ENCODE measurements at places on chromosomes 2 and 18.
A peak's percentile ranks its signal among the peaks of the same experiment; 100 is the strongest.

DNA sequence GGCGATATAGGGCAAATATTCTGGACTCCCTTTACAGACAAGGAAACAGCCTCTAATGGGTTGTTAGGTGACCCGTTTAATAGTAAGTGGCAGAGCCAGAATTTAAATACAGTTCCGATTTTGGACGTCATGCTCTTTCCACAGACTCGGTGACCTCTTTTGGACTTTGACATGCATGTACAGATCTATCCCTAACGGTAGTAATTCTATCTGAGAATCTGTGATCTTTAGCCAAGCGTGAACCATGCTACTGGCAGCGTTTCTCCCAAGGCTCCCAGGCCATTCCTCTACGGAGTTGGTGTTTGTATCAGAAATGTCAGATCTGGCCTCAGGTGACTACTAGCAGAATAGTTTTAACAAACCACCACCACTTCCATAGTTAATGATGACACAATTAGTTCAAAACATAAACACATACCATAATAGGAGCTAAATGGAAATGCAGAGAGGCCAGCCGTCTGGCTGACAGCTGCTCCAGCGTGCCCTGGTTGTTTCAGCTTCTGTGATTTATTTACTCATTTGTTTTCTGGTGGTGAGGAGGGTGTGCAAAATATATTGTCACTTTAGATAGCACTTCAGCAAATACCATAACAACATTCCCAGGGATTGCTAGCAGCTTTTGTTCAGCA, 304.6 kb upstream of the LYPD1 start:
- no peak for DNase-seq

DNA sequence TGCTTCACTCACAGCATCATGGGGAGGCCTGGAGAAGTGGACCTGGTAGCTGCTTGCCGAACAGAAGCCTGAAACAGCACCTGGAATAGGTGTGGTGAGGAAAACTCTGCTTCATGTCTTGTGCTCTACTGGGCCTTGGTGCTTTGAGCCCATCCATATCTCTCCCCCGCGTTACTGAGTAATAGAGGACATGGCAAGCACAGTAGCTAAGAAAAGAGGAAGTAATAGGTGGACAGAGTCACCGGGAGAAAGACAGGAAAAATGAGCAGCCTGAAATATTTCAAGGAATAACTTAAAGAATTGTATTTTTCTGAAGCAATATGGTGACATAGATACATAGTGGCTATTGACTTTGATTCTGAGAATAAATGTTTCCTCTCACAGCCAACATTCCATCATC, 14.0 kb upstream of the HNMT start:
- DNase-seq = no peak

- DNase-seq = peak; percentile 53
These were observed 284.8 kb upstream of the HS6ST1 start for GRCh38 chr2:128603411-128603924.

DNA sequence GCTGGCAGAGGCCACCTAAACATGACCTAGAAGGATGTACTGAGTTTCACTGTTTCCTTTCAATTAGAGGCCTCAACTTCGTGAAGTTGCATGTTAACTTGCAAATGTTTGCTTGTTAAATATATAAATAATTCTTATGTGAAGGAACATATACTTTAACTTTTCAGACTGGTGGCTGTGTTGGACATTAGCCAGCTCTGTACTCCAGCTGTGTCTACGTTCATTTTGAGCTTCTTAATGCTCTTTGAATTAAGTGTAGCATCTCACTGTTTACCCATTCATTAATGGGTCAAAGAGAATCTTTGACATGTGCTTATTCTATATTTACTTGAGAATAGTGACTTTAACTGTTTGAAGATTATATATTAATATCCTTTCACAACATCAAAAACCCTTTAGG, 823.2 kb upstream of the ID2 start:
- DNase-seq = no peak

DNA sequence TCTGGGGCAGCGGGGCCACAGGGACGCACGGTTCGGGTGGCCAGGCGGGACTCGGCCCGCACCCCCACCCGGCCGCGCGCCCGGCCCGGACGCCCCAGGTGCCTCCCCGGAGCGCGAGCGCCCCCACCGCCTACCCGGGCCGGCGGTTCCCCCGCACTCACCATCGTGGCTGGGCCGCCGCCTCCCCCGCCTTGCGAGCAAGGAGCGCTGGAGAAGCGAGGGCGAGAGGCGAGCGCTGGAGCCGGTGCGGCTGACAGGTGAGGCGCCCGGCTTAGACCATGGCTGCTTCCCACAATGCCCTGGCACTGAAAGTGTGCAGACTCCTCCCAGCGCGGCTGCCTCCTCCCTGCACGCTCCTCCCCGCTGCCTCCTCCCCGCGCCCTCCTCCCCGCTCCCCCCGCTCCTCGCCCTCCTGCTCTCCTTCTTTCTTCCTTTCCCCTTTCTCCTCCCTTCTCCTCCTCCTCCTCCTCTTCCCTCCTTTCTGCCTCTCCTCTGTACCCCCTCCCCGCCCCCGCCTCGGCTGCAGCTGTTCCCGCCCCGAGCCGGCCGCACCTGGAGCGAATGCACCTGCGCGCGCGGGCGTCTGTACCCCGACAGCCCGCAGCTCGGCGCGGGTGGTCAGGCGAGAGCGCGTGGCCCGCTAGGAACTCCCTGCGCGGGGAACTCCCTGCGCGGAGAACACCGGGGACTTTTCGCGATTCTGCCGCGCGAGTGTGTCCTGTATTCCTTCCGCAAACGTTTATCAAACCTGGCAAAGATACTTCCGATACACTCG, at the start of gene AP1S3:
AP1S3 (minus strand) TSS at position 296 of the 775 bp plus-strand sequence; CDS start at position 164, 132 bp downstream.
- peak; percentile 67 for DNase-seq

Data from left ventricle myocardium superior (tissue), 1 donor.